ENCODE measurements at places on chromosomes 5 and 9.

GRCh38 chr5:58318468-58318867 lies 141.4 kb downstream of the PLK2 start:
- DNase-seq, result no peak

- no peak for DNase-seq
Observed at GRCh38 chr5:36045895-36046294, 20.8 kb downstream of the UGT3A2 start.

- no peak for DNase-seq
Observed at GRCh38 chr5:42944989-42945388, 95.1 kb downstream of the ANXA2R start.

GRCh38 chr5:165196961-165197360 lies 1691.5 kb downstream of the MAT2B start:
- DNase-seq, result no peak

- DNase-seq, result no peak
Observed at GRCh38 chr9:132828201-132828770, 49.8 kb downstream of the AK8 start.

GRCh38 chr5:115461506-115462290 lies 82.9 kb downstream of the FEM1C start:
- DNase-seq, result peak; percentile 40
